ENCODE measurements at places on chromosomes 1 and 21.

- DNase-seq = no peak
These were observed 215.2 kb downstream of the DISC1 start for GRCh38 chr1:231841616-231842344.

GRCh38 chr1:192700834-192701271 is 64.9 kb downstream of the RGS13 start:
- no peak for DNase-seq

DNA sequence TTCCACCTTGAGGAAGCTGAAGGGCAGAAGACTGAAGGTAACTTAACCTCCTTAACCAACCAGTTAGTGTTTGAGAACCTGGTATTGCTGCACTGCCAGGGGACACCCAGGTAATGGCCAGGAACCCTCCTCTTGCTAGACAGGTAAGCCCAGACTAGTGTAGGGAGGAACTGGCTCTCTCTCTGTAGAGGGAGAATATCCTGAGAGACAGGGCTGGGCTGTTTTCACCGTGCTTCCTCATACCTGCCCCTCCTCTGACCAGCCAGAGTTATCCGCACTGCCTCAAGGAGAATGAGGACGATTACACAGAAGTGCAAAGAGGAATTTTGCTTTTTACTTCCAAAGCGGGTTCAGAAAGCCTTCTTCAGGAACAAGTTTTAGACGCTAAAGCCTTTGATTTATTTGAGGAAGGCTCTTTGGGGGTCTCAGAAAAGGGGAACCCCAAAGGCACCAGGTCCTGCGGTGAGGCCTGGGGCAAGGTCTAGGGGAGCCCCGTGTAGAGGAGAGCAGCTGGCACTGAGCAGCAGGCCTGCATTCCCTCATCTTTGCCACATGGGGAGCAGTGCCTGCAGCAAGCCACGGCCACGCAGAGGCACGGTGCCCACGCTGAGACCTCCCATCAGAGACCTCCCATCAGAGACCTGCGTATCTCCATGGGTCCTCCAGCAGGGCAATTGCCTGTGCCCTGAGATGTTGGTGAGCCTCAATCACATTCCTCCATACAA is 13.5 kb downstream of the GNG4 start:
- no peak for DNase-seq

DNA sequence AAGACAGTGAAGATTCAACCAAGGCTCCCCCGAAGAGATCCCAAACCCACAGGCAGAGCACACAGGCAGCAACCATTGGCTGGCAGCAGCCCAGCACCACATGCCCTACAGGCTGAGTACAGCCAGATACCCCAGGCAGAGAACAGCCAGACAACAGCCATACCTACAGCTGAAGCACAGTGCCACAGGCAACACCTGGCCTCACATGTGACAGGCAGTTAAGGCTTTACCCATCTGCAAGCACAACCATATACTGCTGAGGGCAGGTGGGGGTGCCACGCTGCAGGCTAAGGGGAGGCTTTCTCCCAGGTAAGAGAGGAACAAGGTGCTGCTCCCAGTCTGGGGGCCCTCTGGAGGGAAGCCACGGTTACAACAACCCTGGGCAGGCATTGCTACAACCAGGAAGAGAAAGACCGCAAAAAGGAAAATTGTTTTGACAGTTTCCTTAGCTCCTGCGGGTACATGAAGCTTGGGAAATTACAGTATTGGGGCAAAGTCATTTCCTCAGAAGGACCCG is 12.3 kb downstream of the CHIT1 start:
- no peak for DNase-seq

- DNase-seq = no peak
These were observed 228.4 kb downstream of the NPHP4 start for GRCh38 chr1:5763696-5764370.

GRCh38 chr1:86913399-86913895 is 479 bp downstream of the SELENOF start:
- peak; percentile 39 for DNase-seq

DNA sequence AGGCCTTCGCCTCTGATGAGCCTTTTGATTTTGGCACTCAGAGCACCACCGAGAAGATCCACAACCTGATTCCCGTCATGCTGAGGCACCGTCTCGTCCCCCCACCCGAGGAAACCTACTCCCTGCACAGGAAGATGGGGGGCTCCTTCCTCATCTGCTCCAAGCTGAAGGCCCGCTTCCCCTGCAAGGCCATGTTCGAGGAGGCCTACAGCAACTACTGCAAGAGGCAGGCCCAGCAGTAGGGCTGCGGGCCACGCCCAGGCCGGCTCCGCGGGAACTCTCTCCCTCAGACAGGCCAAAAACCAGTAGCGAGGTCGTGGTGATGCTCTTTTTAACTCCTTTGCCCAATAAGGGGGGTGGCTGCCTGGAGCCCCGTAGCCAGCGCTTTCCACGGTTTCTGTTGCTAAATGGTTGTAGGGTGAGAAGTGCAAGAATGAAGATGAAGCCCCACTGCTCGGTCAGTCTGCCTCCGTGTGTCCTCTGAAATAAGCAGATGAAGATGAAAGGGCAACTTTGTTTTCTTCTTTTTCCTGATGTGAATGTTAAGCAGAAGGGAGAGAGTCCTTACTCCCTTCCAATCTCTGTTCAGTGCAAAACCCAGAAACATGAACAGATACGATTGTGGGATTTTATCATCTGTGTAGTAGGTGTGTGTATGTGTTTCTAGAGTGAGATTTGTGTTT is 46.5 kb downstream of the COQ8A start:
- DNase-seq = no peak

DNA sequence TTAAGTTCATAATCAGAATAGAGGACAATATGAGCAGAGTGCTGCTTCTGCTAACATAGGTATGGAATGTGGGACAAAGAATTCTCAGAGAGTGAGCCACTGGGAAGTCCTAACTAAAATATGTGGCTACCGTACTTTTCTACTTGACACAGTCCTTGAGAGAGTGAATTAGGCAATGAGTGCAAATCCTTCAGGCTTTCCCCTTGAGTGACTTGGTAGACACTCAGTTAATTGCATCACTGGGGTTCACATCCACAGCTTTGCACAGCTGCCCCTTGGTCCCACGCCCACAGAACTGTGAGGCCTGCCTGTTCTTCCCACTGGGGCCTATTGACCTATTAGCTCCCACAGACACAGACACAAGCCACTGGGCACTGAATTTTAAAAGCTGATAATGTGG is 40.5 kb upstream of the PAXBP1 start:
- DNase-seq = no peak

- no peak for DNase-seq
These were observed 94.5 kb downstream of the OLFM3 start for GRCh38 chr1:101902199-101902598.

DNA sequence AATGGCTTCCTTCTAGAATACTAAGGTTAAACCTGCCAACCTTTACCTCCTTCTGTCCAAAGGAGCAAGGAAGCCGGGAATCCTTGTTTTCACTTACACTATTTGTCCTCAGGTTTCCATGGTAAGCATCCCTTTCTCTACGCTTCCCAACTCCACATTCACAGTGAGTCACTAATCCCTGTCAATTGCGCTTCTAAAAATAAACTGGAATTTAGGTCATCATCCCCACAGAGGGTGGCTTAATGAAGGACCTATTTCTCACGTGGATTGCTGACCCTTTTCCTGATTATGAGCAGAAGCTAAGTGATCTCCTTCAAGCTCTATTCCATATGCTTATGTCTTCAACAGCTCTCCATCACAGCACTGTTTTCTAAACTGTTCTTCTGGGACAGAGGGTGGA is 39.9 kb upstream of the ABCA4 start:
- DNase-seq = no peak

DNA sequence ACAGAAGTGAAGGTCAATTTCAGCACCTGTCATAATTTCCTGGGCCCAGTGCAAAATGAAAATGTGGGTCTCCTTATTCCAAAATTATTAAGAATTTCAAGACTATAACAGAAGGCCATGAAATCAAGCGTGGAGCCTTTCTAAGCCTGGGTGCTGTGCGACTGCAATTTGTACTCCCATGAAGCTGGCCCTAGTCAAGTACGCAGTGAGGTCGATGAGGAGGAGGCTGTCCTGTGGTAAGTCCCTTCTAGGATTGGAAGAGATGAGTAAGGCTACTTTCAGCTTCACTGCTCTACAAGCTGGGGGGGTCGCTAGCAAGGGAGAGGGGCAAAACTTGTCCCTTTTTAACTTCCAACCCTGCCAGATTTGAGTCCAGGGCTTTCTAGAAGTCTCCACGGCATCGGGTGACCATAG is 410 bp upstream of the NUDC start:
- no peak for DNase-seq
